RWPE1 (cell line): ENCODE measurements at places on chromosomes 16 and 17.

DNA sequence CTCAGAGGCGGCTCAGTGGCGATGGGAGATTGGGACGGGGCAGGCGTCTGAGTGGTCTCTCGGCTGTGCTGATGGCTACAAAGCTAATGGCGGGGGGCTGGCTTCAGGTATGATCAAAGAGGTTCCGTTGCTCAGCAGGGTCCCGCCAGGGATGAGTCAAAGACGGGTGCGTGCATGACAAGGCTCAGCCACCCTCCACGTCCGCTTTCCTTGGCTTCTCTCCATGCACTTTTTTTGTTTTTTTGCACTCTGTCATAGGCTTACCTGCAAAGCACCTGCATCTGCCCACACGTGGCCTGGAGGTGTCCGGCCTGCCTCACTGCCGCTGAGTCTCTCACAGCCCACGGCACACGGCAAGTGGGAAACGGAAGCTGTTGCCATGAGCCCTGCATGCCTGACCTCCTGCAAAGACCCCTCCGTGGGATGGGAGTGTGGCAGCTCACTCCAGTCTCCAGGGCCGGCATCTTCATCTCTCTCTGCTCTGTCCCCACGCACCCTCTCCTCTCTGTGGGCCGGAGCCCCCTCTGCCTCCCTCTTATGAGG lies 85.5 kb upstream of the ZNF469 start:
- DNase-seq: no peak

GRCh38 chr16:88809068-88809675 lies 2.6 kb downstream of the APRT start:
- peak; percentile 24 for DNase-seq

DNA sequence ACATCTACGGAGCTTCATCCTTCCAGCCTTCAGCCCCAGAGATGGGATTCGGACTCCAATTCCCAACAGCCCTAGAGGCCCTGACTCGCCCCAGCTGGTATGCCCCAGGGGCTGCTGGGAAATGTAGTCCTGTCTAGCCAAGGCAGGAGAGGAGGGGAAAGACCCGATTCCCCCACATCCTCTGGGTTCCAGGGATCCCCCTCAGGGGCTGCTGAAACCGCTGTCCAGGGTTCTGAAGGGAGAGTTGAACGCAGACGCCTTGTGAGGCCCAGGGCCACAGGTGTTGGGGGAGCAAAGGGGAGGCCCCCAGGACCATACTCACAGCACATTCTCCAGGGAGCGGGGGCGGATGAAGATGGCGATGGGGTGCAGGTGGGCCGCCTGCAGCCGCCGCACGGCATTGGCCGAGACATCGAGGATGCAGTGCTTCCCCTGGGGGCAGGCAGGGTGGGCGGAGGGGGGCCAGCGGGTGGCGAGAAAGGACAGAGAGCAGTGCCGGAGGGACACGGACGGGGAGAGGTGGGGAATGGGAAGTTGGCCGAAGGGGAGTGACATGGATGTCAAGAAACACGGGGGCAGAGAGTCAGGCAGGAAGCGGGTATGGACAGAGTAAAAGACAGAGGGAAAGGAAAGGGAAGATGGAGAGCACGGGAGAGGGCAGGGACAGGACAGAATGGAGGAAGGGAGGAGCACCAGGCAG lies 12.6 kb upstream of the ASGR1 start:
- peak; percentile 56 for DNase-seq

- DNase-seq: no peak
Observed at GRCh38 chr16:85911251-85911930, 12.4 kb downstream of the IRF8 start.

DNA sequence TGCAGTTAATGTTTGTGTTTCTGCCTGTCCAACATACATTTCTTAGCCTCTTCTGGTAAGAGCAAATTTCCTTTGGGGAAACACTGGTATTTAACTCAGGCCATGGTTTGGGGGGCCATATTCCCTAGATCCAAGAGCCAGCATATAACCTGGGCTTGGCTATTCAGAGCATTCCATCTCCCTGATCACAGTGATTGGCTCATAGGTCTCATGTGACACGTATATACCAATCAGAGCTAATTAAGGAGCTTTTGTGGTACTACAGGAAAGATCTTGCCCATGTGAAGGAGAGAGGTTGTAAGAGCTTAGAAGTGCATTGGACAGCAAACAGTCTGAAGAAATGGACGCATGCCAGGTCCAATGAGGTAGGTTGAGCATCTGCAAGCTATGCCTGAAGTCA lies 33.4 kb upstream of the GPR139 start:
- DNase-seq: no peak

- DNase-seq: no peak
Observed at GRCh38 chr17:8147141-8147804, 4.9 kb downstream of the PER1 start.

DNA sequence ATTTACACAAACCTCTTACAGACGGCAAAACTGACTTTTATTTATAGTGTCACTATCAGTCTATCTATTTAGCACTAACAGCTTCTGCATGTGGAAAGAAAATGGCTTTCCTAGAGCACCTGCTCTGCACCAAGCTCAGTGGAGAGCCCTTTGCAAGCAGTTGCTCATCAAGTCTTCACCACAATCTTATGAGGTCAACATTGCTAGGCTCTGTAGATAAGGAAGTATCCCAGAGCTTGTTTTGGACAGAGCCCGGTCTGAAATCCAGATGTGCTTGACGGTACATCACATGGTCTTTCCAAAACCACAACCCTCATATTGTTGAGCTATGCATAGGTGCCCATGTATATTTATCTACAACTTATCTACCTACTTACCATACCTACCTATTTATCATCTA lies 572.7 kb upstream of the CDH5 start:
- no peak for DNase-seq

- no peak for DNase-seq
Observed at GRCh38 chr17:27764589-27764988, 35.7 kb downstream of the NOS2 start.

DNA sequence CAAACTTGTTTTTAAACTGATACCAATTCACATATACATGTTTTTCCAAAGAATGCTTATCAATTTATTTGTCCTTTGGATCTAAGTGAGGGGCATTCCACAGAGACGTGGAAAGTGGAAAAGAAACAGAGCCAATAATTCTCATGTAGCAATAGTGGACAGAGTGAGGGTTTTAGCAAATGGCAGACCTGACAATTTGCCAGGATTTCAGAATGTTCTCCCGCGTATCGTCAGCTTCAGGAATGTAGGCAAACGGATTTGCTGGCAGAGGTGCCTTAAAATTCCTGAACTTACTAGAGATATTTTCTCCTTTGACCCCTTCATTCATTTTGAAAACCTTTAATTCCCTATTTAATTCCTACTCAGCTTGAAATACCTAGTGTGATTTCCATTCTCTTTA lies 193.4 kb upstream of the CPHXL start:
- DNase-seq: no peak

- no peak for DNase-seq
Observed at GRCh38 chr16:81627024-81627423, 152.1 kb upstream of the PLCG2 start.

GRCh38 chr16:2848933-2849725 lies 8.8 kb downstream of the PRSS22 start:
- no peak for DNase-seq

DNA sequence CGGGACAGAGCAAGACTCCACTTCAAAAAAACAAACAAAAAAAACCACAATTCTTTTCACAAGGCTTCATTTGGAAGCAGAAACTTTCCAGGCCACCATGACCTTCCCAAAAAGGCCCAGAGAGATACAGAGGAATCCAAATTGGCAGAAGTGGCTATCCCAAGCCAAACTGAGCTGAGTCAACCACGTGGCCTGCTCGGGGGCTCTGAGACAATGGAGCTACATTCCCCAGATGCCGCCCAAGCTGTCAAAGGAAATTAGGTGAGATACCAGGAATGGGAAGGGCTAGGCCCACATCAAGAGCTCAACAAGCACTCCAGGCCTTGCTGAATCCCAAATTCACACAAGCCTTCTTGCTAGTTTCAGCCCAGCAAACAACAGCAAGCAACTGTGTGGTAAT lies 5.7 kb upstream of the EXOSC6 start:
- no peak for DNase-seq

DNA sequence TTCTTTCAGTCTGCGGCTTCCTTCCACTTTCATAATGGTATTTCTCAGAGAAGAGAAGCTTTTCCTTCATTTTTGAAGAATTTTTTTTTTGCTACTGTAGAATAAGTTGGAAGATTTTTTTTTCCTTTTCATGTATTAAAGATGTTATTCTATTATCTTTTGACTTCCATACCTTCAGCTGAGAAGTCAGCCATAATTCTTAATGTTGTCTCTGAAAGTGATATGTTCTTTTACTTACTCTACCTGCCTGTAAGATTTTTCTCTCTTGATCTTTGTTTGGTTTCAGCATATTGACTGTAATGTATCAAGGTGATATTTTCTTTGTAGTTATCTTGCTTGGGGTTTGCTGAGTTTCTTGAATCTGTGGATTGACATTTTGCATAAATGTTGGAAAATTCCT lies 143.5 kb upstream of the TOX3 start:
- no peak for DNase-seq

- DNase-seq: no peak
Observed at GRCh38 chr16:58507195-58507962, 7.4 kb downstream of the NDRG4 start.

DNA sequence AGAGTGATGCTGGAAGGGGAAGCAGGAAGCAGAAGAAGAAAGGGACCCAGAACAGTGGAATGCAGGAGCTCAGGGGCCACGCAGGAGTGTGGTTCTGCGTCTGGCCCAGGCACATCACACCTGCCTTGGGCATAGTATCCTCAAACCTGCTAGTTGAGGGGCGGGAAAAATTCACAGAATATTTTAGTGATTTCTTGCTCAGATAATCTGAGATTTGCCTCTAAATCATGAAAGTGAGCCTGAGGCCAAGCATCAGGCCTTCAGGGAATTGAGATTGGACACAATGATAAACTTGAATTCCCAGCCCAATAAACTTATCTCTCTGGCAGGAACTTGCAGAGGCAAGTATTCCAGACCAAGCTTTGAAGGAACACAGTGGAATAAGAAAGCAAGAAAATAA lies 48.5 kb upstream of the CCL2 start:
- no peak for DNase-seq

DNA sequence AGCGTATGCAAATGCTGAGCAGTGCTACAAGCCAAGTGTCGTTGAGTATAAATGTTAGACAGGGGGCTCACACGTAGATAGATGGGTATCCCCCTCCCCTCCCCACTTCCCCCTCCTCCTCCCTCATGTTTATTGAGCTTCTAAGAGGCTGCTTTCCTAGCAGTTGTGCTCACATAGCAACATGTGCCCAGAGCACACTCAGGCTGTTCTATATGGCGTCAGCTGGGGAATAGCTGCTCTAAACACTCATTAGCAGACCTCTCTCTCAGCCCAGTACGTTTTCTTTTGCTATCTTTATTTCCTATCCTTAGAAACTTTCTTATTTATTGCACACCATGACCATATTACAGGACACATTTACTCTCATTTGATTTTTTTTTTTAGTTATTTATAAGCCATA lies 1.8 kb downstream of the KCNJ2 start:
- no peak for DNase-seq

DNA sequence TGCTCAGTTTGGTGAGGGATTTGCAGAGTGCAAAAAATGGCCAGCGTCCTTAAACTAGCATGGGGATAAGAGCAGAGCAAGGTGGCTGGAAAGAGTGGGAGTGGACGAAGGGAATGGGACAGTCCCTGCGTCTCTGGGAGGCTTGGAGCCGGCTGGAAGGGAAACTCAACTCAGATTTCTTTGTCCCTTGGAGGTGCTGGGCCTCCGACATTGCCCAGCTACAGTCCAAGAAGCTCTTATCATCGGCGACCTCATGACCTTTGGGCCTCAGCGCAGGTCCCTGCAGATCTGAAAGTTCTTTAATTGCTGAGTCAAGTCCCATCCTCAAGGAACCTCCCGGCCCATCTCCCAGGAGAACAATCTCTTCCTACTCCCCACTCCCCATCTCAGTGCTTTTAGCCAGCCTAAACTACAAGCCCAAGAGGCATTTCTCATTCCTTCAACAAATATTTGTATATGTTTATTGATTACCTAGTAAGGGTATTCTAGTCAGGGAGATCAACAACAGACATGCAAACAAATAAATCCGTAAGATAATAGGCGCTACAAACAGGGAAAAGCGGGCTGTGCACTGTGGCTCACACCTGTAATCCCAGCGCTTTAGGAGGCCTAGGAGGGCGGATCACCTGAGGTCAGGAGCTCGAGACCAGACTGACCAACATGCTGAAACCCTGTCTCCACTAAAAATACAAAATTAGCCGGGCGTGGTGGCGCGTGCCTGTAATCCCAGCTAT lies 985 bp upstream of the TMEM107 start:
- DNase-seq: no peak

GRCh38 chr16:59188029-59188428 lies 453.9 kb upstream of the GOT2 start:
- no peak for DNase-seq

DNA sequence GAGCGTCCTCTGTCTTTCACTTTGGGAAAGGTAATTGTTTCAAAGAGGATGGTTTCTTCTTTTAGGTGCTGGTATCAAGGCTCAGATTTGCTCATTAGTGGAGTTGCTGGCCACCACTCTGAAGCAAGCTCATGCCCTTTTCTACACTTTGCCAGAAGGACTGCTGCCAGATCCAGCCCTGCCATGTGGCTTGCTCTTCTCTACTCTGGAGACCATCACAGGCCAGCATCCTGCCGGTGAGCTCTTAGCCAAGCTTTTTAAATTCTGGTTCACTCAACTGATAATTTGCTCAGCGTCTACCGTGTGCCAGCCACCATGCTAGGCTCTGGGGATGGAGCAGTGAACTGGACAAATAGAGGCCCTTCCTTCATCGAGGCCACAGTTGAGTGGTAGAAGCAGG lies 4.3 kb downstream of the COG1 start:
- DNase-seq: no peak

DNA sequence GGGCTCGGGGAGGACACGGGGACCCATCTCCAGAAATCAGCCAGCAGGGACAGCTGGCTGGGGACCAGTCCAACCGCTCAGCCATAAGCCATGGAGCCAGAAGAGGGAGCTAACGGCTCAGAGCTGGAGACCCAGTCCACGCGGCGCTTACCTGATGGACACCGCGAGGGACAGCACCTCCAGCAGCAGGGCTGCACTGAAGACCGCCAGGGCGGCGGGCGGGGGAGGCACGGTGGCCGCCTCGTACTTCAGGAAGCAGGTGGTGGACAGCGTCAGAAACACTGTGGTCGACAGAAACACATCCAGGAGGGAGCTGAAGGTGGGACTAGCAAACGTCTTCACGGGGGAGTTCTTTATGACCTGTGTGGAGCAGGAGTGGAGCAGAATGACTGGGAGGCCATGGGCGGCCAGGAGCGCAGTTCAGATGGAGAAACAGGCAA lies 102.6 kb upstream of the CREBBP start:
- DNase-seq: peak; percentile 80
